H54 (cell line): ENCODE measurements at places on chromosomes 16 and 17.

GRCh38 chr17:9677411-9677810, 32.1 kb downstream of the USP43 start:
- DNase-seq = no peak

GRCh38 chr16:77171745-77172635, 19.0 kb upstream of the MON1B start:
- DNase-seq = no peak

GRCh38 chr17:34990921-34991365, 10.6 kb downstream of the LIG3 start:
- no peak for DNase-seq

GRCh38 chr17:75848523-75849278, 4.5 kb upstream of the UNC13D start:
- no peak for DNase-seq

- no peak for DNase-seq
These were observed 271.3 kb upstream of the CPHXL start for GRCh38 chr16:75997606-75998005.

DNA sequence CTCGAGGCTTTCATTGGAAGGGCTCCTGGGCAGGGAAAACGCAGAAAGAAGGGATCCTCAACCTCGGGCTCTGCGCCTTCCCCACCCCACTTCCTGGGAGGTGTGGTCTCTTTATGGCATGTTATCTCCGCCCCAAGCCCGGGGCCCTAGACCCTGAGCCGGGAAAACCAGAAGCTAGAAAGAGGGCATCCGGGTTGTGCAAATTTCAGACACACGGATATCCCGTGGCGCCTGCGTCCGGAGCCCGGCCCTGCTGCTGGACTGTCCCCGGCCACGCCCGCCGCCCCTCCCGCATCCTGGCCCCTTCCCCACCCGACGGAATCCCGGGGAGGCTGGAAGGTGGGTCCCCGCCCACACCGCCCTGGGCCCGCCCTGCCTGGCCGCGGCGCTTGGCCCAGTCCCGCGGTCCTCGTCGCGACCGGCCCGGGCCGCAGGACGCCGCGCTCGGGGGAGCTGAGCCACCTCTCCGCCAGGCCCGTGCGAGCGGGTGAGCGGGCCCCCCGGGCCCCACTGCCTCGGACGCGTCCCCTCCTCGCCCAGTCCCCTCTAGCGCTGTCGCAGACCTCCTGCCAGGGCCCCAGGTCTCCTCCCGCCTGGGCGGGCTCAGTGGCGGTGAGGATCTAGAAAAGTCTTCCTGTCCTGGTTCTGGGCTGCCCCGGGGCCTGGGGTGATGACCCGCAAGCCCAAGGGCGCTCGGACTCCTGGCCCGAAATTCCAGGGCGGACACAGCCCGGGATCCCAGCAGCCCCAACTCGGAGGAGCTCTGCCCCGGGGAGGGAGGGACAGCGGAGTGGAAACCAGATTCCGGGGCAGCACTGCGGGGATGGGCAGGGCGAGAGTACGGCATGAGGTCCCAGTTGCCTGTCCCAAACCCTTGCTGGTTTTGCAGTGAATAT, at the start of gene SLC16A5:
Gene SLC16A5 (plus strand): TSS at position 397 of the 896 bp plus-strand sequence. CDS start 5,683 bp downstream, outside the sequence.
- DNase-seq = no peak

DNA sequence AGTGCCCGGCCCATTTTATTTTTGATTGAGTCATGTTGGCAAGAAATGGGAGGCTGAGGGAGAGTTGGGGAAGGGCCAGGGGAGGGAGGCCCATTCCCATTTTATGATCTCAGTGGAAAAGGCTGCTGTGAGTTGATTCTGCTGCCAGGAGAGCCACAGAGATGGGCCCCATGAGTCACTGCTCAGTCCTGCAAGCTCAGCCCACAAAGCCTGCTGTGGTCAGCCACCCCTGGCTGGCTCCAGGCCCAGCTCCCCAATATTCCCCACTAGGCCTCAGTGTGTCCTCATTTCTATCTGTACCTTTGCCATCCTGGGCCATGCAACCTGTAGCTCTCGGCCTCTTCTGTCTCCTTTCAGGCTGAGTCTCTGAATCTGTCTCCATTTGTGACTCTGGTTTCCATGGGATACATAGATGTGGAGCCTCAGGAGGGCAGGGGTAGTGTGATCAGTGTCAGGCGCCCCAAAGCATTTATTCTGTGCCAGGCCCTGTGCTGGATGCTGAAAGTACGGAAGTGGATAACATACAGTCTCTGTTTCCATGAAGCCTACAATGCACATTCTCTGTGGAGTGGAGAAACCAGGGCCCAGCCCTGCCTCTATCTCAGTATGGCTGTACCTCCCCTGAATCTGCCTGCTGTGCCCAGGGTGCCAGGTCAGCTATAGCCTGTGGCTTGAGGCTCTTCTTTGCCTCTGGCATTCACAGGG, 1.9 kb upstream of the PLEKHG4 start:
- DNase-seq = peak; percentile 98
